Kidney capillary endothelial cell (primary cell): ENCODE measurements at places on chromosomes 3 and 15.

GRCh38 chr15:86347245-86347644 is 267.6 kb downstream of the AGBL1 start:
- DNase-seq = no peak

DNA sequence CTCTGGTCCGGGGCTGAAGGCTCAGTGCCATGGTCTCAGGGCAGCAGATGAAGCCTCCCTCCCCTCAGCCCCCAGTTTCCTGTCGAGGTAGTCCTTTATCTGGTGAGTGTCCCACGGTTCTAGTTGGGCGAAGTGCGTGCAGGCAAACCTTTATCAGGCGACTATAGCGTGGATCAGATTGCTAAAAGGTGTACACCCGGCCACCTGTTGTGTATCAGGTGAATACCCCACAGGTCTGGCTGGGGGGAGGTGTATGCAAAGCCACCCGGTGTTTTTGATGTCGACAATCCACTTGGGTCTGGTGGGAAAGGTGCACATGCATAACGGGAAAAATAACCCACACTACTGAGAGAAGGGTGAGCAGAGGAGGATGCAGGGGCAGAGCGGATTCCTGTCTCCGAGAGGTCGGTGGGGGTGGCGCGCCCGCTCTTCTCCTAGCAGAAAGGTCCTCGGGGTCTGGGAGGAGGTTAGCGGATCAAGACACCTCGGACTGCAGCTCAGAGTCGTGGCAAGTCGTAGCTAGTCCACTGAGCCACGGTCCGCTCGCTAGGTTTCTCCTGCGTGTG is 507 bp downstream of the SLC12A6 start:
- DNase-seq = no peak

DNA sequence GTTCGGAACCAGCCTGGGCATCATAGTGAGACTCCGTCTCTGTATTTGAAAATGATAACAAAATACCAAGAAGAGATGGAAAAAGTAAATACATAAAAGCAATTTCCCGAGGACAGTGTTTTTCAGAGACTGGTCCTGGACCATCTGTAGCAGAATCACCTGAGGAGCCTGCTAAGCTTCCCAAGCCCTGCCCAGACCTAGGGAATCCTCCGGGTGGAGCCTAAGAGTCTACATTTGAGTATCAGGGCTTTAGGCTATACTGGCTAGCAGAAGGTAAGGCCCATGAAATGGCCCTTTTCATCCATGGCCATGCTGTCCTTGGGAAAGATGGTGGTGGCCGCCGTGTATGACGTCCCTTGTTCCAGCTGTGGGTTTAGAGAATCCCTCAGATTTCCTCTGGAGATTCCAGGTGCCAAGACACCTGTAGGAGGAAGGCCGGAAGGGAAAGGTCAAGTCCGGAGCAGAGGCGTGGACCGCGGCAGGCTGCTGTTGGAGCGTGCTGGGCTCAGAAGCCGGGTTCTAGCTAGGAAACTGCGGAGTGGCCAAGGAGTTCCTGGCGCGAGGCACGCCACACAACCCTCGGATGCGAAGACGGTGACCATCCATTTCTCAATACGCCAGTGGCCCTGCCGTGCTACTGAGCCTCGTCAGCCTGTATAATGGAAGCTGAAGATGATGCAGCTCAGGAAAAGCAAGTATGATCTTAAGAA is 50.9 kb downstream of the TMEM44 start:
- no peak for DNase-seq

GRCh38 chr3:116453666-116454346 is 8.5 kb upstream of the LSAMP start:
- DNase-seq = no peak

- no peak for DNase-seq
Observed at GRCh38 chr3:114846252-114846651, 300.8 kb downstream of the ZBTB20 start.

DNA sequence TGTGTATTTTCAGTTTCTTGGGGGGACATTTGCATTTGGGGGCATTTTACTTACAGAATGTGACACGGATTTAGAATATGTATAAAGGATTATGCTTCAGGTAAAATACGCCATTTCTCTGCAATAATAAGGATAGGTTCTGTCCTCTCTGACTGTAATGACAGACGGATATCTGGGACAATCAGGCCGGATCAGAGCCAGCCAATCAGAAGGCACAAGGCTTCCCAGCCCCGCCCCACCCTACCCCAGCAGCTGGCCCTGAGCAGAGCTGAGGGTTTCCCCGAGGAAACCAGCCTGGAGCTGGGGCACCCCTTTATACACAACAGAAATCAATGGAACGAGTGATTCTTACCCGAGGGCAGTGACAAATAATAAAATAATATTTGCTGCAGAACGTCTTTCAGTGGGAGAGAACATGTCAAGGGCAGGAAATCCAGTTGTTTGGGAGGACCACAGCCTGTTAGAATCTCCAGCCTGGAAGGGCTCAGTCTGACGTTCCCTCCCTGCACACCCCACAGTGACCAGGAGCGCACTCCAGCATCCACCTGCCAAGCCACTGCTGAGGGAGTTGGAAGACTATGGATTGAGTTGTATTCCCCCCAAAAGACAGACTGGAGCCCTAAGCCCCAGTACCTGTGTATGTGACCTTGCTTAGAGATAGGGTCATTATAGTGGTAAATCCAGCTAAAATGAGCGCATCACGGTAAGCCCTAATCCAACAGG is 30.3 kb upstream of the SEC13 start:
- no peak for DNase-seq

DNA sequence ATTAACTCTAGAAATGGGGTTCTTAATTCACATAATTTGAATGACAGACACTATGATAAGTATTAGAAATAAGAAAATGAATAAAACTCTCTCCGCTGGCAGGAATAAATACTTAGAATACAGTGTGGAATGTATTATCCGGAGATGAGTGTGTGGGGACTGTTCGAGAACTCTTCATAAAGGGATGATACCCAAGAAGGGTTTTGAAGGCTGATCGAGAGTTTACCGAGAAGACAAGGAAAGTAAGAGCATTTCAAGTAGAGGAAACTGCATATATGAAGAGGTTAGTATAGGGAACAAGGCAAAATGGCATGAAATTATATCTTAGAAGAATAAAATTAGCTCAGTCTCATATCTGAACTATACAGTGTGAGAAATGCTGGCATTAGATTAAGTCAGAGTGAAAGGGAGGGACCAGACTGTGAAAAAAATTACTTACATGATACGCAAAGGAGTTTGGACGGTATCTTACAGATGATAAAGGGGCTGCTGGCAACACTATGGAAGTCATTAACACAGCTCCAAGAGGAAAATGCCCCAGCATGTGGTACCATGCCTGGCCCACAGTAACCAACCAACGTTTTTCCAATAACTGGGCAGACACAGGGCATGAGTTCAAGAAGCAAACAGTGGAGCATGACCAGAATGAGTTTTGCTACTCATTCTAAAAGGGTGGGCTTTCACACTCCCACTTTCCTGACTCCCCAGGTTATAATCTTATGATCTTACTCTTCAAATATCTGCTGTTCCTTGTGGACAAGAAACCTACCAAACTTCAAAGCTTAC is 6.5 kb downstream of the DCBLD2 start:
- DNase-seq = no peak

GRCh38 chr15:31381801-31382712 is 55.4 kb downstream of the KLF13 start:
- DNase-seq = no peak

DNA sequence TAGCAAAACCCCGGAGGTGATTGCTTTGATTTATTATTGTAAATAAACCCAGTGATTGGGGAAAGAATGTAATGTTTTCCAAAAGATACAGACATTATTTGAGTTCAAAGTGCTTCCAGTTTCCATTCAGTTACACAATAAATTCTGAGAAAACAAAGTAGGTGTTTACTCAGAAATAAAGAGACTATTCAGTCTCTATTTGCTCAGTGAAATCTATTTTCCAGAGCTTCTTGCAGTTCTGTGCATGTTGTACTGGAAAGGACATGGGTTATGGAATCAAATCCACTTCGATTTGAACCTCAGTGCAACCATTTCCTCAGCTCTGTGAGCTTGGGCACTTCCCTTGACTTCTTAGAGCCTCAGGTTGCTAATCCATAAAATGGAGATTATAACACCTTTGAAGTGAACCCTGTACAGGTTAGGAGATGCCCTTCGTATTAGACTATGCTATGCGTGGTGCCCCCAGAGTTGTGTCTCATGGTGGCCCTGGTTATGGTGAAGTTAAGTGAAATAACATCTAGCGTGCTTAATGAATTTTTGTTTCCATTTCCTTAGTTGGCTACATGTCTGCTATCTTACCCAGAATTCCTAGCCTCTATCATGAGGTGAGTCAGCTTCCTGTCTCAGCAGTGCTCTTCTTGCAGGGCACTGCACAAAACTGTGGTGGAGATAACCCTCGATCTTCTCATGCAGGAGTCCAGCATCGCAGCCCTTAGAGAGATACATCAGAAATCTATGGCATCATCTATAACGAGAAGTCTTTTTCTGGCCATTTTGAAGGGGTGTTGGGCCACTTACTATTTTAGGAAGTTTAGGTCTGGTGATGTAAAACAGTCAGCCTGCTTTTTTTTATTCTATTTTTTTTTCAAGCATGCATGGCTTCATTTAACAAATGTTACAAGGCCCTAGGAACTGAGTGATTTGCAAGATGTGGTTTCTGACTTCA is 97.7 kb downstream of the RPL39L start:
- DNase-seq = peak; percentile 31

DNA sequence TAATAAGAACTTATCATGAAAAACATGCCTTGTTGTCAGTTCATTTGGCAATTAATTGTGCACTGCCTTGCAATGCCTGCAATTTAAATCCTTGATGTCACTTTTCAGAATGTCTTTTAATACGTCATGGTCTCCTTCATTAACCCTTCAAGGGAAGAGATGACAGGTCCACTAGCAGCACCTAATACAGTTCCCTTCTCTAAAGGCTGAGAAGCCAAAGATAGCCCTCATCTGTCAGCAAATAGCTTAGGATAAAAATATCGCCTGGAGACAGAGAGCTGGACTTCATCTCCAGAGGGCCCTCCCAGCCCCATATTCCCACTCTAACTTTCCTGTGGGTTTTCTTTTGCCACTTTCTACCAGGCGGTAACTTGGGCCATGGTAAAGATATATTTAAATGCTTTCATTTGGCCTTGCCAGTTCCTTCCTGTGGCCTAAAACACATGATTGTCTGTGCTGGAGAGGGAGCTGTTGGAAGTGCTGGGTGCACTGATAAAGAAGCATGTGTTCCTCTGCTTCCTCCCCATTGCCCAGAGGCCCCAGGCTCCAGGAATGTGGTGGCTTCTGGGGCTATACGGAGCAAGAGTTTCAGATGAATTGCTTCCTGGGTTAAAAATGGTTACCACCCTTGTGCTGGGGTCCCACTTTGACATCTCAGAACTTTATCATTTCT is 76.3 kb upstream of the UMPS start:
- DNase-seq = no peak

DNA sequence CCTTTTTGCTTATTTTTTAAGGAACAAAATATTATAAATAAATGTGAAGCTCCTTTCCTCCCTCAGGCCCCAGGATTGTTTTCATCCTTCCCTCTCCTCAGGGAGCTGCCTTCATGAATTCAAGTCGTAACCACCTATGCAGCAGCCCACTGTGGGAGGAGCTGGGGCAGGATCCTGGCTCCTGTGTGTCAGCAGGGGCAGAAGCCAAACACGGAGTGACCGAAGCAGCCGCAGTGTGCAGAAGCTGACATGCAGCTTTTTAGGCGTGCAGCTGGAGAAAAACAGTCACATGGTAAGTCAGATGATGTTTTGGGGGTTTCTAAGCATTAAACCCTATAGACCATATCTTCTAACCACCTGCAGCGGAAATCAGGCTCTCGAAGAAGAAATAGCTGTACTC is 231.3 kb downstream of the OCA2 start:
- DNase-seq = no peak

DNA sequence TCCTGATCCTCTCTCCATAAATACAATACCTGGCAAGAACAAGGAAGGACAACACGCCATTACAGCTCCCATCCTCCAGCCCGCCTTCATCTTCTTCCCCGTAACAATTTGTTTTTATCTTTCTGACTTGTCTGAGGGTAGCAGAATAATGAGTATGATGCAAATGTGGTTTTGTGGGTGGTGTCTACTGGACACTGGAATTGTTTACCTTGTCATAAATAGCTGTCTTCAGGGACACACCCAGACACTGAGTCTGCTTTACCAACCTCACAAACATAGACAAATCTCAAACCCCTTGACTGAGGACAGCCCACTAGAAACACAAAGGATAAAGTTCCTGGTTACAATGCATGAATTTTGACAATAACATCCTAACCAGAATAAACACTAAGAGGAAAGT is 13.4 kb downstream of the WDR72 start:
- no peak for DNase-seq

GRCh38 chr3:141854599-141854998 is 21.8 kb upstream of the ATP1B3 start:
- no peak for DNase-seq

DNA sequence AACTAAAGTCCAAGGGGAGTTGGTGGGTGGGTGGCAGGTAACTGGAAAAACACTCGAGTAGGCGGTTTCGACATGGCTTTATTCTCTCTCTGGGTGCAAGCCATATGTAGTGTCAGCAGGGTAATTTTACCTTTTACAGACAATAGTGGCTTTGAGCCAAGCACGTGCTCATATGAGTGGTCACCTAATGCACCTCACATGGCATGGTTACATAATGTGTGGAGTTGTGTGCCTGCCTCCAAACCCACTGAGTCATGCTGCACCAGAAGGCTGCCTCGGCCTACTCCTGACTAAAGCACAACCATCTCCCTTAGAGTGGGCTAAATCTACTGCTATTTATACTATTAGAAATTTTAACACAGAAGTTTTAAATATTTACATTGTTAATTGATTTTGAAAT is 16.5 kb downstream of the CCRL2 start:
- no peak for DNase-seq

DNA sequence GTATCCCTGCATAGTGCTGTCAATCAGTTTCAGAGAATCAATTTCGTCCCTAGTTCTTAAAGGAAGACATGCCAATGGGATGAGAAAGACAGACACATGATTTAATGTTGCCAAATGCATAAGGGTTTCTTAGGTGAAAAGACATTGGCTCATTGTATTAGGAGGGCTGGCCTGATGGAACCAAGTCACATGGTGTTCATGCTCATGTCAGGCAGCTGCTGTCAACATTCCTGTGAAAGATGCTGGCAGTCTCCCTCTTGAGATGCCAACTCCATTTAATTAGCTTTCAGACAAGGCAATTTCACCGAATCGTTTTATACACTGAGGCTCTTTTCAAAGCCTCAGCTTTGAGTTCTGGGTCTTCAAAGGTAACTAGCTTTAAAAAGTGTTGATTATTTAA is 16.1 kb upstream of the IL1RAP start:
- DNase-seq = no peak

- DNase-seq = no peak
Observed at GRCh38 chr15:100717596-100717995, 115.2 kb downstream of the ASB7 start.
